Bronchial smooth muscle cell (primary cell): ENCODE measurements at places on chromosomes 7 and 10. TPM values are rescaled to one million over a fixed set of nuclear protein-coding genes. Genes with fewer than 3 reads are reported as not detected.

The CALCR gene
- not detected in 2 replicates for total RNA-seq

The SFTPA1 gene
- not detected in 2 replicates for total RNA-seq

The CYP2C19 gene
- total RNA-seq: not detected in 2 replicates

The ELMO1 gene
- total RNA-seq: 0.16 and 0.26 TPM in 2 replicates

The LZTS2 gene
- total RNA-seq: 62.7 and 74.9 TPM in 2 replicates

The IPMK gene
- 1.9 and 5.5 TPM in 2 replicates for total RNA-seq

The NODAL gene
- not detected in 2 replicates for total RNA-seq

The RAPGEF5 gene
- total RNA-seq: 0.95 and 1.3 TPM in 2 replicates

The NFKB2 gene
- 10.2 and 12.9 TPM in 2 replicates for total RNA-seq

The DYNC1I1 gene
- total RNA-seq: 0.17 and 0.47 TPM in 2 replicates

The CASP2 gene
- total RNA-seq: 7.3 and 9.3 TPM in 2 replicates

The GOT1 gene
- total RNA-seq: 12.8 and 13.7 TPM in 2 replicates

The KRIT1 gene
- 28.9 and 40.2 TPM in 2 replicates for total RNA-seq

The OAT gene
- 144 and 191 TPM in 2 replicates for total RNA-seq

The POMZP3 gene
- 3.0 and 5.2 TPM in 2 replicates for total RNA-seq

The LEP gene
- total RNA-seq: not detected in 2 replicates

The AHR gene
- total RNA-seq: 64.7 and 183 TPM in 2 replicates

The EN2 gene
- total RNA-seq: under 0.01 TPM in 1 of 2 replicates, not detected in the other

The OR13A1 gene
- total RNA-seq: under 0.01 TPM in 1 of 2 replicates, not detected in the other

The FRMD4A gene
- total RNA-seq: 10.6 and 12.9 TPM in 2 replicates

The MMRN2 gene
- total RNA-seq: 1.5 and 4.6 TPM in 2 replicates

The C7orf57 gene
- not detected in 2 replicates for total RNA-seq

The SPDYE5 gene
- not detected in 2 replicates for total RNA-seq

The PRSS2 gene
- total RNA-seq: not detected in 2 replicates

The SCIN gene
- 0.16 TPM in 1 of 2 replicates, not detected in the other for total RNA-seq

The FOXI2 gene
- not detected in 2 replicates for total RNA-seq

The CFAP70 gene
- total RNA-seq: 1.4 and 2.1 TPM in 2 replicates

The CYP26A1 gene
- not detected in 2 replicates for total RNA-seq

The MARVELD1 gene
- total RNA-seq: 9.5 and 14.8 TPM in 2 replicates

The GHRHR gene
- not detected in 2 replicates for total RNA-seq

The NUTM2E gene
- total RNA-seq: not detected in 2 replicates
